ENCODE measurements at places on chromosomes 7 and 10.

- no peak for DNase-seq
Measured at GRCh38 chr10:127345231-127345965, 149.0 kb upstream of the INSYN2A start.

- DNase-seq = no peak
Measured at GRCh38 chr10:70508912-70509756, 30.6 kb downstream of the PALD1 start.

DNA sequence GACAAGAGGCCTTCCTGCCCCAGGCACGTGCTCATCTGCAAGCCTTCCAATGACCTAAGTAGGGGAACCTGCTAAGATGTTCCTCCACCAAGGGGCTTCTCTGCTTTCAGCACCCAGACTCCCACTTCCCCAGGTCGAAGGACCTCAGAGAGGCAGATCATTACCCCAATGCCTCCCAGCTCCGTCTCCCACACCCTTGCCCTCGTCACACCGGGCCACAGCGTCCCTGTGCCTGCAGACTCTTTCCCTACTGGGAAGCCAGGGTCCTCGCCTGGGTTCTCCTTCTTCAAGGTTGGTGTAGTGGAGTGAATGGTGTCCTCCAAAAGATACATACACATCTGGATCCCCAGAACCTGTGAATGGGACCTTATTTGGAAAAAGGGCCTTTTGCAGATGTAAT, 151.9 kb downstream of the UBE2H start:
- no peak for DNase-seq

GRCh38 chr10:80277016-80277415, 12.4 kb downstream of the MAT1A start:
- DNase-seq = no peak

DNA sequence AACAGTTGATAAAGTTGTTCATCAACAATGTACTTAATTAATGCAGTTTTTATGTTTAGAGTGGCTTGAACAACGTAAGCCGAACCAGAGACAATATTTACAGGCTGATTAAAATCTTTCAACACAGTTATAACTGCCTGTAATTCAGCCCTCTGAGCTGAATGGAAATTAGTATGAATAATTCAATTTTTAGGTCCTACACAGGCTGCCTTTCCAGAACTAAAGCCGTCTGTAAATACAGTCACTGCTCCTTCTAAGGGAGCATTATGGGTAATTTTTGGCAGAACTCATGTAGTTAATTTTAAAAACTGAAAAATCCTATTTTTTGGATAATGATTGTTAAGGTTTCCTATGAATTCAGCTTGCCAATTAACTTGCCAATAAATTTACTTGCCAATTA, 2.6 kb upstream of the GIMAP4 start:
- DNase-seq = no peak

- DNase-seq = no peak
Measured at GRCh38 chr7:93043385-93043985, 74.3 kb downstream of the SAMD9 start.

GRCh38 chr7:55557666-55558188, 14.6 kb downstream of the VOPP1 start:
- DNase-seq = no peak

Measured in stimulated activated CD8-positive, alpha-beta memory T cell treated with anti-CD3 and anti-CD28 coated beads, Interleukin-7, amount 100 ng/mL, for 1 hour (primary cell).